Ammon's horn (tissue), 1 donor: ENCODE measurements at places on chromosomes 11 and 22.

DNA sequence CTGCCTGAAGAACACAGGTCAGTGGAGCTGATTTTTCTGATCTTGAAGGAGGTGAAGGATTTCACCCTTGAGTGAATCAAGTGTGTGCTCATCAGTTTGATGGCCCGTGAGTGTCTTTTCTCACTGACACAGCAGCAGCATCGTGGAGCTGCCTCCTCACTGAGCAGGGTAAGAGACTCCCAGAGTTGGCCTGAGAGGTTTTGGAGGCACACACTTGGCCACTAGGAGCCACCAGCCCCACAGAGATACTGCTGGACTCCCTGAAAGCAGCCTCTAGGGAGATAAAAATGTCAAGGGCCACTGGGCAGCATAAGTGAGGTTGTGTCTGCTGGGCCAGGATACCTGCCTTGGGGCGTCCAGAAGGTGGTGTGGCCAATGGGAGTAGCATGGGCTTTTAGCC, 245.4 kb downstream of the GRIK4 start:
- no peak for DNase-seq

DNA sequence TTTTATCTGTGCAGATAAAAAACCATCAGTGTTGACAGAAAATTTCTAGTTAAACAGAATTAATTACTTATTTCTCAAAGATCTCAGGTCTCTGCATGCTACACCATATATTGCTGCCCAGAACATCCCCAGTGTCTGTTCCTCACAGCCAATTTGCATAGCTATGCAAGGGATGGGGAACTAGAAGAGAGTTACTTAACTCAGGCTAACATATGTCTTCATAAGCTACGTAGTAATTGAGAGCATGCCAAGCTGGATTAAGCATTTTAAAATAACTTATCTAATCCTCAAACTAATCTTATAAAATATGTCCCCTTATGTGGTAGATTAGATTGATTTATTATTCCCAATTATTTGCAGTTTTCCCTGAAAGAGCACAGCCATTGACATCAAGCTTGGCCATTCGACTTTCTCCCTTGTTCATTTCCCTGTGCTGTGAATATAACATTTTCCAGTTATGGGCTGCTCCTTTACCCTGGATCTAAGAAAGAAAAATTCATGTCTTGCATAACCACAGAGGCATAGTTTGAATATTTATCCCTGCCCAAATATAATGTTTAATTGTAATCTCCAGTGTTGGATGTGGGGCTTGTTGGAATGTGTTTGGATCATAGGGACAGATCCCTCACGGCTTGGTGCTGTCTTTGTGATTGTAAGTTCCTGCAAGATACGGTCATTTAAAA, 69.1 kb downstream of the C11orf87 start:
- DNase-seq: no peak

DNA sequence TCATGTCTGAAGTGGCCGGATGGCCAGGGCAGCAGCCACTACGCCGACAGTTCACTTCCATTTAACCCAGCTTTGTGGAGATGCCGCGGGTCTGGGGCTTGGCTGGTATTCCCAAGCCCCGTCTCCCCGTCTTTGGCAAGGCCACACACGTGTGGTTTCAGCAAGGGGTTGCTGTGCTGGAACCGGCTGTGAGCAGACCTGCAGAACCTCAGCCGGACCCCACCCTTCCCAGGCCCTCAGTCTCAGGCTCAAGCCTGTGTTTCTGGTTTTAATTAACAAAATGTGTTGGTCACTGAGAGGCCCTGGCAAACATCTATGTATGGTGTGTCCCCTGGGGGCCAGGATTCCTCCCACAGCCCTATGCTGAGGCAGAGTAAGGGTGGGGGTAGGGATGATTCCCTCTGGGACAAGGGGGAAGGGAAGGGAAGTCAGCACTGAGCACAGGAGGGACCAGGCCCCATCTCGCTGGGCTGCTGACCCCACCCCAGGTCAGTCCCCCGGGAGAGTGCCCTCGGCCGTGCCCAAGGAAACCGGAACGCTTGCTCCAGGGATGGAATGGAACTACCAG, 9.3 kb downstream of the OSBPL5 start:
- no peak for DNase-seq

DNA sequence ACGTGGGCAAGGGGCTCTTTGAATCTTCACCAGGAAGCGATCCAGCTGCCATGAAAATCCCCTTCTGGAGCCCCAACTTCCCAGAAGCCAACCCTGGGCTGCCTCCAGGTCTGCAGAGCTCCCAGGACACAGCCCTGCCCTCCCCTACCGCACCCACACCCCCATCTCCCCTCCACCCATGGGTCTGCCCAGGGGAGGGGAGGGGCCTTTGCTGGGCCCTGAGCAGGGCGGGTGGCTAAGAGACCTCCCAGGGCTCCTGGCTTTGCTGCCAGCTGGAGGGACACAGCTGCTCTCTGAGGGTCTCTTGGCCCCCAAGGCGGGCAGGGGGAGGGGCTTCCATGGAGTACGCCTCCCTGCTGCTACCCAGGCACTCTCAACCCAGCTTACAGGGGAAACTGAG, 64.1 kb downstream of the WNT7B start:
- no peak for DNase-seq

DNA sequence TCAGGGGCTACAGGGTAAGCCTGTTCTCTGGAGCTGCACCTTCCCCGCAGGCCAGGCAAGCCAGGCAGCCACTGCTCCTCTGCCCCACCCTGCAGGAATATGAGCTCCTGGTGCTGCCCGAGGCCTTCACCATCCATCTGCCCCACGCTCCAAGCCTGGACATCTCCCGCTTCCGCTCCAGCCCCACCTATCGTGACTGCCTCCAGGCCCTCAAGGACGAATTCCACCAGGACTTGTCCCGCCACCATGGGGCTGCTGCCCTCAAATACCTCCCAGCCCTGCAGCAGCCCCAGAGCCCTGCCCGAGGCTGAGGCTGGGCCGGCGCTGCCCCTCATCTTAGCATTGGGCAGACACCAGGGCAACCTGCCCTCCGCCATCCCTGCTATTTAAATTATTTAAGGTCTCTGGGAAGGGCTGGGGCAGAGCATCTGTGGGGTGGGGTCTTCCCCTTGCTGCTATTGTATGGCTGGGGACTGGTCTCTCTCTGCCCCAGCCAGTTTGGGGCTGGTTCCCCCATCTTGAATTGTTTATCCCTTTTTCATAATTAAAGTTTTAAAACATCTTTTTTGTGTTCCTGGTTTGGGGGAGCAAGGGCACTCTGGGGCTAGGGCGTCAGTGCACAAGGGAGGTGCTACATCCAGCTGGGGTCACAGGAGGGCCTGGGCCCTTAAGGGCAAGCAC, 6.2 kb downstream of the LARGE2 start:
- no peak for DNase-seq

- DNase-seq: peak; percentile 74
Observed at GRCh38 chr11:120801801-120802689, 221.9 kb upstream of the TBCEL start.

GRCh38 chr11:46671958-46672315, 28.5 kb downstream of the ARHGAP1 start:
- DNase-seq: no peak

- DNase-seq: peak; percentile 30
Observed at GRCh38 chr11:9313648-9314290, 624 bp downstream of the TMEM41B start.

DNA sequence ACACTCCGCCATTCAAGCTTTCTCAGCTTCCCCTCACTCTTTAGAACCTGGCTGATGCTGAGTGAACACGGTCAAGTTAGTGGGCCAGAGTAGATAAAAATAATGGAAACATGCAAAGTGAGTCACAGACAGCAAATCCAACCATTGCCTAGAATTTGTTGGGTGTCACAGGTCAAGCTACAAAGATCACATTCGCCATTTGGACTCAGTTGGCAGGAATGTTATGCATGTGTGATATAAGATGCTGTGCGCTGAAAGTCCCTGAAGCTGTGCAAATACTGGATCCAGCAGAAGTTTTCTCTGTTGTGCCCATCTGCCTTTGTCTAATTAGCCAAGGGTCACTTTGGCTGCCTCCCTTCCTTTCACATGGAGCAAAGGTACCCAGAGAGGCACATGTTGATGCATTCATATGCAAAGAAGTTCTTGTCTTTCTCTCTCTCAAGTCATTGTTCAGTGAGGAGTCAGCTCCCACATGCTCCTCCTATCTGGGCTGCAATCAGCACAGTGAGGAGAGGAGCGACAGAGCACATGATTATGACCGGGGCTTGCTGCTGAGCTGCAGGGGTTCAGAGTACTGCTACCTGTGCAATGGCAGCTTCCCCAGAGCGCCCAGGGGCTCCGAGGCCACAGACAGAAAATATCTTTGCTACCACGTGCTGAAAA, 39.7 kb downstream of the FLI1 start:
- DNase-seq: no peak

DNA sequence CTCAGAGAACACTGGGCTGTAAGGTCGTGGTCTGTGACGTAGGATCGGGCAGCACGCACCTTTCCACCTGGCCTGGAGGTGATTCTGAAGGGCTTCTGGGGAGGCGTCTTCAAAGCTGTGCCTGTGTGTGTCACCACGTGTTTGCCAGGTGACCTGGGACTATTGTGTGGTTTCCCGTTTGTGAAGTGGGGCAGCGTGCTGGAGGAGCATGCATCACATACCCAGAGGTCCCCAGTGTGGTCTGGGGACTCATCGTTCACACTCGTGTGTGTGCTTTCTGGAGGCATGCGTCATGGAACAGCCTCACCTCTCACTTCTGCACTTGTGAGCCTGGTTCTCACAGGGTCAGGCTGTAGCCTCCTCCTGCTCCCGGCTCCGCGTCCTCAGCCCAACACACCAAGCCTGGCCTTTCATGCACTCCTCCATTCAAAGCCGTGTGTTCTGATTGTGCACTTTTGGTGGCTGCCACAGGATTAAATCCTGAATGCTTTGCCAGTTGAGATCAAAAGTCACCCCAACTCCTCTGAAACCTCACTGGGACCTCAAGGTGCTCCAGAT, 106.3 kb downstream of the KCNQ1OT1 start:
- DNase-seq: peak; percentile 1

- DNase-seq: peak; percentile 69
Observed at GRCh38 chr22:38490915-38491314, 15.2 kb downstream of the DDX17 start.

DNA sequence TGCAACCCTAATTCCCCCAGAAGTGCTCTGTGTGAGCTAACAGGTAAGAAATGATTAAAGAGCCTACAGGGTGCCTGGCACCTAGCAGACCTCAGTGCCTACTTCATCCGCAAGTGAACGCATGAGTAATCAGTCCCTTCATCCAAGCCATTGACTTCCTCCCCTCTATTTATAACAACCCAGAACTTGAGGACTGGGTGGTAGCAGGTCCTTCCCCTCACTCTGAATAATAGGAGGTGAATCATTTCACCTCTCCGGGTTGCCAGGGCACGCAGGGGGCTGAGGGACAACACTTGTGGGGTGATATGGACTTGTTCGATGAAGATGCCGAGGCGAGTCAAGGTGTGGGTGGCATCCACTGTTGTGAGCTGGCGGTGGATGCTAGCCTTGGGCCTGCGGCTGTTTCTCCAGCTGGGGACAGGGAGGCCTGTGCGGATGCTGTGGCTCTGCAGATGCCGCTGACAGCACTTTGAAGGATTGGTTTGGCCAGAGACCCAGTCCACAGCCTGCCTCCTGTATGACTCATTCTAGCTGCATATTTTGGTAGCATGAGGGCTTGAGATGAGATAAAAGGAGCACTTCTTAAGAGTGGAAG, 11.7 kb upstream of the SORL1-AS1 start:
- DNase-seq: peak; percentile 76

DNA sequence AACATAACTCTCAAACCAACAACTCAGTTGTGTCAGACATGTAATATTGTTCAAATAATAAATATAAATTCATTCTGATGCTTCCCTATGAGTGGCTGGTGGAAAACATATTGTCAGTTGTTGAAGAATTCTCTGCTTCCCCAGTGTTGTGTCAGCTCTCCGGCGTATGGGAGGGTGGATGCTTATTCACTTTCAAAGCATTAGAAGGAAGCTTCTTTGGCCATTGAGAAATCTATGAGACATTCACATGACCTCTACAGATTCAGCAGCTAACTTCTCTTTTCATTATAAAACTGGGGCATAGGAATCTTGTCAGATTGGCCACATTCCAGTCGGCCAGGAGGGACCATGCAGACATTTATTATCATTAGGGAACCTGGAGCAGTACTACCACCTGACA, 2.9 kb downstream of the OR51V1 start:
- peak; percentile 7 for DNase-seq

GRCh38 chr22:16969508-16970327, 38.3 kb downstream of the GAB4 start:
- no peak for DNase-seq

DNA sequence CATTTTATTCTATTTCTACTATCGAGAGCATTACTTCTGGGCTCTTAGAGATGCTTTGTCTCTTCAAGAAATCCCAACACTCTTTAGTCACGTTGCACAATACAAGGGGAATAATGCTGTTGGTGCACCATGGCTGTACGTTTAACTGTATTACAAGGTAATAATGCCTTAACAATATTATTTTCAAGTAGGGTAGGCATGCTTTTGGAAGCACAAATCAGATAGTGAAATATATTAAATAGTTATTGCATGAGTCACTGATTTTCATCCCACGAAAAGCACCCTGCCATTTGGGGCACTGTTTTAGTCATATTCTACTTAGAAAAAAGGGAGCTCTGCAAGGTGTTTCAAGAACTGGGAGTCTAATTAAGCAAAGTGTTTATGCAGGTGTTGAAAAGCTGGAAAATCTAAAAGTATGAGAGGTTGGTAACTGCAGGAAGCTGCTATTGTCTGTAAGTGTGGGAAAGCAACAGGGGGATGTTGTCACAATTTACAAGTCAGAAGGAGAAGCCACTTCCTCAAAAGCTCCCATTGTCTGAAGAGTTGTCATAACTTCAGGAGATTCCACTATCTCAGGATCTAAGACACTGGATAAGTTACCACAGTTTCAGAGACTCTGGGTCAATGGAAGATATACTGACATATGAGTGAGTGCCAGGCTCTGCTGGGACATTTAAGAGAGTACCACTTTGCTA, 218.2 kb downstream of the JRKL start:
- no peak for DNase-seq

DNA sequence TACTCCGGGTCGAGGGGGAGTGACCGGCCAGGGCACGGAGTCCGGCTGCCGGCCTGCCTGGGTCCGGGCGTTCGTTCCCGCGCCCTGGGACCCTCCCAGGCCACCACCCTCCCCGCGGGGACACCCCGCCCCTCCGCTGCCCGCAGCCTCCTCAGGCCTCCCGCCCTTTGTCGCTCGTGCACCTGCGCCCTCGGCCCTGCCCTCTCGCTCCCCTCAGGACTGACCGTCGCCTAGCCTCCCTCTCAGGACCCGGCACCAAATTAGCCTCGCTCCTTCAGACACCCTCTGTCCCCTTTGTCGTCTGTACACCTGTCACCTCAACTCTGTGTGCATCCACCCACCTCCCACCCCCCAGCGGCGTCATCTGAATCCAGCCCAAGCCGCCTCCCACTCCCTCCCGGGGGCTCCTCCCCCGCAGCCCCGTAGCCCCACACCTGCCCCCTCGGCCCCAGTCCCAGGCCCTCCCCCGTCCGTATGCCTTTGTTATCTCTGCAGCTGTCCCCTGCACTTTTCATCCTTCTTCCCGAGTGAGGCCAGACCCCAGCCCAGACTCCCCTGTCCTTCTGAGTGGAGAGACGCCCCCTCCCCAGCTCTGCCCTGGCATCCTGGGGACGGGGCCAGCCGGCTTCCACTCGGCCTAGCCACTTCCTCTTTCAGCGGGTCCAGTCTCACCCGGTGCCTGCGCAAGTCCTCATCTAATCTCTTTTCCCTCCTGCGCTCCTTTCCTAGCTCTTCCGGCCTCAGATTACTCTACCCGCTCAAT, 643 bp downstream of the TIGD3 start:
- peak; percentile 35 for DNase-seq
